ENCODE measurements at places on chromosomes 11 and 22.
A peak's percentile ranks its signal among the peaks of the same experiment; 100 is the strongest.

DNA sequence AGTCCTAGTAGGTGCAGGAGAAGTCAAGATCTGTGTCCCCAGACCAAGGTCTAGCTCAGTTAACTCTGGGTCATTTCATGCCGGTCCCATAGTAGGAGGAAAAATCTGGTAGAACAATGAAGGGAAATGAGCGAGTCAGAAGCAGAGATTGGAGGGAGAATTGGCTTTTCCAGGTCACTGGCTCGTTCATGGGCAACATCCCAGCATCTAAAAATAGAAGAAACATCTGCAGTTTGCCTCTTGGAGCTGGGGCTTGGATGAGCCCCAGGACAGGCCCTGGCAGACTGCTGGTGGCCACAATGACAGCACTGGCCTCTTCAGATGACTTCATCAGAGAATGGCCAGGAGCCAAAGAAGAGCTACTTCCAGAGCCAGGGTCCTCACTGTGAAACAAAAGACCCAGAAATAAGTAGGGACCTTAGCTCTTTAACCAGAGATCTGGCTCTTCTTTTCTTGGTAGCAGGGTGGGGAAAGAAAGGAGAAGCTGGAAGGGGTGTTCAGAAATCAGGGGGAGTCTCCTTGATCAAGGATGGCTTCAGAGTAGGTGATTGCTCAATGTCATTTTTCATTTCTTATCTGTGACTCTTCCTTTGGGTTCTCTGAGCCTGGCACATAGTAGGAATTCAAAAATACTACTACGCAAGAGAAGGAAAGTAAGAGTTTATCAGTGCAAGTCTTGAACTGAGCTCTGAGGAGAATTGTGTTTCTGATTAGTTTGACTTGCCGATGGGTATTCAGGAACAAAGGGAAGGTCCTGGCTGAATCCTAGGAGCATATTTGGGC, 102.6 kb downstream of the TMPRSS5 start:
- DNase-seq, result no peak

GRCh38 chr11:16945671-16946469, 68.3 kb downstream of the PLEKHA7 start:
- DNase-seq, result peak; percentile 44

DNA sequence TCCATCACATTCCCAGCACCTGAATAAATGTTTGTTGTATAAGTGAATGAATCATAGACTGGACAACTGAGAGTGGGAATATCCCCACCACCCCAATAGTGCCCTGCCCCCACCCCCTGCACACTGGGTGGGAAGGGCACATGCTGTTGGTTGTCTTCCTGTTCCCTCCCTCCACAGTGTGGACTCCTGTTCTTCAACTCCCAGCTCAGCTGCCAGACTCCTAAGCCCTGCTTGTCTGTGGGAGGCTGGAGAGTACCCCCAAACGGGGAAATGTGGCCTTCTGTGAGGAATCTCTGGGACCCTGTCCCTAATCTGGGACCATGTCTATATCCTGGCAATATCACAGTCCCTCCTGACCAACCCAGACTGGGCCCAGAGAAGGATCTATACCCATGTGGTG, 5.5 kb upstream of the MYOD1 start:
- DNase-seq, result no peak

GRCh38 chr11:37916331-37916730, 1318.3 kb upstream of the RAG2 start:
- no peak for DNase-seq

- DNase-seq, result no peak
These were observed 52.4 kb downstream of the CELSR1 start for GRCh38 chr22:46484861-46485595.

DNA sequence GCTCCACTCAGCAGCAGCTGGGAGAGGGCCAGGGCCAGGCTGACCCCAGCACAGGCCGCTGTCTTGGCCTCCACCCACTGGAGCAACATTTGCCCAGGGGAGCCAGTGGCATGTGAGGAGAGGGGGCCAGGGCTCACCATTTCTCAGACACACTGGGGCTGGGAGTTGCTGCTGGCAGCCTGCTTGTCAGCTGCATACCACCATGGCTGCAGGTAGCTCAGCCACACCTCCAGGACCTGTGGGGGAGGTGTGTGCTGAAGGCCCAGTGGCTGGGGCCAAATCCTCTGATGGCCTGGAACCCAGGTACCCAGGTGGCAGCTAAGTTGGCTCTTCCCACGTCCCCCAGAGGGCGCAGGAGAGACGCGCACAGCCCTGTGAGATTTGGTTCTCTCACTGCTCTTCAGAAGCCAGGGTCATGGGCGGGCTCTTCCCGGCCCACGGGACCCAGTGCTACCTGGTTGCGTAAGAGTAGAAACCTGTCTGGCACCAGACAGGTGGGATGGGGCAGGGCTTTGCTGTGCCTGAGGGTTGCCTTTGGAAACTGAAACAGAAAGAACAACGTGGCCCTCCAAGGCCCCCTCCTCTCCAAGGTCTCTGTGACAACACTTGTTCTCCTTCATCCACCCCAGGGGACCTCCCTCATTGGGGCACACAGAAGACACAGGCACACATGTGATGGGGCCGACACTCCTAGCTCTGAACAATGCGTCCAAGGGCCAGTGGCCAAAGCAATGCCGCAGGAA, 98.8 kb downstream of the MED15 start:
- peak; percentile 61 for DNase-seq

DNA sequence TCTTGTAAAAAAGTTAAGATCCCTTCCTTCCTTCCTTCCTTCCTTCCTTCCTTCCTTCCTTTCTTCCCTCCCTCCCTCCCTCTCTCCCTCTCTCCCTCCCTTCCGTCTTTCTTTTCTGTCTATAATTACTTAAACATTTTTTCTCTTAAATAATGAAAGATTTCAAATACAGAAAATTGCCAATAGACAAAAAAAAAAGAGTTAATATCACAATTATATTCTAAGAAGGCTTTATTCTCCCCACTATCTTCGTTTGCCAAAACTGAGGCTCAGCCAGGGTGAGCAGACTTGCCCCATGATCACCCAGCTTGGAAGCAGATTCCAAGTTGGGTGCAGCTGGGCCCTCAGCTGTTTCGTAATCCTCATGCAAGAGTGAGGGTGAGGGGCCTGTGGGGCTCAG, 327 bp upstream of the CACNA1I start:
- no peak for DNase-seq

DNA sequence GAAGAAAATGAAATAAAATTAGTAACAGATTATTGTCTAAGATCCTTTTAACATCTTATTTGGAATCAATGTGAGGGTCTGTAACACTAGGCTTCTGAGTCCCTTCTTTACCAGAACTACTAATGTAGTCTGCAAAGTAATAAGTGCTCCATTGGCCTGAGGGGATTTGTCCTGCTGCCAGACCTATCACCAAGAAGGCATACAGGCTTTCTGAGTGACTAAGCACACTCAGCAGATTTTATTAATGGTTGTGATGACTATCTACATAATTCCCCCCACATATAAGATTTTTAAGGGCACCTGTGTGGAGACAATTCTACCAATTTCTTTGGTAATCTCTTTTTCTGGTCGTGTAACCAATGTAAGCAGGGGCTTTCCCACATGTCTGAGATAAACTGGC, 365.0 kb upstream of the FAT3 start:
- DNase-seq, result no peak

- DNase-seq, result no peak
These were observed 23.3 kb downstream of the LINC01488 start for GRCh38 chr11:69504576-69505335.

DNA sequence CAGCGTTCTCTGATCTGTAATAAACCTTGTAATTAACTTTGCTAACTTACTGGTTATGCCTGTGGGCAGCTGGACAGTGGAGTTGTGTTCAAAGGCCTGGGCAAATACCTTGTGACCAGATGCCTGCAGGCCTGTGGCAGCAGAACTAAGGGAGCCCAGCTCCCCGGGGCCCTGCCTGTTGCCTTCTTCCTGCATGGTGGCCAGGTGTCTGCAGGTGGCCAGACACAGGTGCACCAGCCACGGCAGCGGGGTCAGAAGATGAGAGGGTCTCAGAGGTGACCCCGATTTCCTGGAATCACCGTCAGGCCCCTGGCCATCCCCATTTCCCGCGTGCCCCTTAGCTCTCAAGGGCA, 127.2 kb downstream of the OSBP2 start:
- no peak for DNase-seq

GRCh38 chr11:72813740-72814285, 398 bp upstream of the ATG16L2 start:
- peak; percentile 81 for DNase-seq

GRCh38 chr11:9039198-9039597, 35.4 kb upstream of the NRIP3 start:
- DNase-seq, result no peak

DNA sequence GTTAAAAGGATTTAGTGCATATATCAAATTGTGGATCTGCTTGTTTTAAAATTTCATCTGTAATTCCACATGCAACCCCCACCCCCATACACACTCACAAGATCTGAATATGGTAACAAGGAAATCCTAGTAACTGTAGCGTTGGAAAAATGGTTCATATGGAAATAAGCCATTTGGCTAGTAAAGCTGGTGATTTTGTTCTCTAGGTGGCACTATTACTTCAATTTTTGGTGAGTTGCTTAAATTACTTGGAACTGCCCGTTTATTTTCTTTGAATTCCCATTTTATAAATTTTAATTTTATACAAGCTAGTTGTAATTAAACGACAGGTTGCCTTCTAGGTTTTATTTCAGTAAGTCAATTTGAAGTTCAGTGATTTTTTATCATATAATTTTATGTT, 5.3 kb downstream of the BDNF start:
- DNase-seq, result no peak

DNA sequence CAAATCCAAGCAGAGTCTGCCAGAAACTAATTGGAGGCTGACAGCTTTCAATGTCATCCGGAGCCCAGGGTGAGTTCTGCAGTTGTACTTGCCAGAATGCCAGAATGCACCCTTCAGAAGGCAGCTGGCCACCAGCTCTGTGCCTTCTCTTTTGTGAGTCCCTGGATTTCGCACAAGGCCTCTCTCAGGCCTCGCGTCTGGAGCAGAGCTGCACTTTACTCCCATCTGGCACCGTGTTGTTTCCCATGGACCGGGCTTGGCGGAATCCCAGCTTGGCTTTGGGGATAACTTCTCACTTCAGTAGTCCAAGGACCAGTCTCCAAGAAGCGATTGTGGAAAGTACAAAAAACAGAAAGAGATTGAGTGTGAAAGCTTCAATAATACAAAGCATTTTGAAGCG, 451.3 kb upstream of the KIRREL3 start:
- no peak for DNase-seq

GRCh38 chr22:25137577-25138525, 61.8 kb upstream of the CRYBB3 start:
- no peak for DNase-seq

GRCh38 chr11:38332046-38332445, 1734.0 kb upstream of the RAG2 start:
- DNase-seq, result no peak

- no peak for DNase-seq
These were observed 16.5 kb upstream of the SMCO4 start for GRCh38 chr11:93559681-93560080.

DNA sequence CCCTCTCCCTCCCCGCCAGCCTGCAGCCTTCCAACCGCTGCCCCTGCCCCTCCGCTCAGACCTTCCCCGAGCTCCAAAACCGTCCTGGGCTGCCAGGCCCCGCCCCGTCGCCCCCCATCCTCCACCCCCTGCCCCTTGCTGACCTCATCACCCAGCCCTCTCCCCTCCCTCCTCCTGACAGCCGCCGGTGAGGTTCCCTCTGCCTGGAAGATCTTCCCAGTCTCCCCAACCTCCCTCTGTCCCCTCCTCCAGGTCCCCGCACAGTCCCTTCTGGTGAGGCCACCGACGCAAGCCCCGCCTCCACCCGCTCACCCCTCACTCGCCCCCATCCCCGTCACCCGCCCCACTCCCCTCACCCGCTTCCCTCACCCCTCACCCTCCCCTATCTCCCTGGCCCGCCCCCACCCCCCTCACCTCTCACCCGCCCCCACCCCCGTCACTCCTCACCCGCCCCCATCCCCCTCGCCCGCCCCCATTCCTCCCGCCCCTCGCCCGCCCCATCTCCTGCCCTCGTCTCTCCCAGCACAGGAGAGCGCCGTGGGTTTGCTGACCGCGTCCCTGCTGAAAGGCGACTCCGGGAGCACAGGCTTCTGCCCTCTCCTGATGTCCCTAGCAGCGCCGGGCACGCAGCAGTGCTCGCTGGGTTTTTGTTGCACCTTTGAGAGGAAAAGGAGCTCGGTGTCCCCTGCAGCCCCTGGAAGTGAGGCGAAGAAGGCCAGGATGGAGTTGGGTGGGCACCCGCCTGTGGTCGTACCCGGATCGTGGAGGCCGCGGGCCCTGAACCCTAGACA, 16.4 kb upstream of the UPK3A start:
- no peak for DNase-seq
